ENCODE measurements at places on chromosomes 7 and 10.

DNA sequence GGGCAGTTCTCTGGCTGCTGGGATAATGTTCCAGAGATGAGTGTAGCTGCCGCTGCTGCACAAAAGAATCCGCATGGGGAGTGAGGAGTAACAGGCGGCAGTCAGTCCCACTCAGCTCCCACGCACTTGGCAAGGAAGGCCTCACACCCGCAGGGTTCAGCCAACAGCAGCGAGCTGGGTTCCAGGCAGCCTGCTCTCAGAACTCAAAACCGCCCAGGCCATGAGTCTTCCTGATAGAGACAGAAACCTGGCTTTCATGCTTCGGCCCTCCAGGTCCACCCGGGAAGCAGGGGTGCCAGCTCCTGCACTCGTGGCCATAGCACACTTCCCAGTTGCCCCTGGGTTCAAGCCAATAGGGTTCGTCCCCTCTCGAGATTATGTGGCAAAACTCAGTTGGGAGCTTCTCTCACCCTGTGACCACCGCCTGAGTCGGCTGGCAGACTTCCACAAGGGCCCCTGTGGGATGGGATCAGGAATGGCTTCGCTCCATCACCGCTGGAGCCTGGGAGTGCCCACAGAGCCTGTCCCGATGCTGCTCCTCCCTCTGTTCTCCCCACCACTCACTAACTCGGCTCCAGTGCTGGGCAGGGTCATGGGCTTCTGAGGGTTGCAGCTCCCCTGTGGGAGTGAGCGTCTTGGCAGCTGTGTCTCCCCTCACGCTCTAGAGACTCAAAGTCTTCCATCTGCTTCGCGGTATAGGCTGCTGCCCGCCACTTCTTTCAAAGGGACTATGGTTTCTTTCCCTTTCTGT is 20.6 kb downstream of the CLRN3 start:
- DNase-seq = no peak

DNA sequence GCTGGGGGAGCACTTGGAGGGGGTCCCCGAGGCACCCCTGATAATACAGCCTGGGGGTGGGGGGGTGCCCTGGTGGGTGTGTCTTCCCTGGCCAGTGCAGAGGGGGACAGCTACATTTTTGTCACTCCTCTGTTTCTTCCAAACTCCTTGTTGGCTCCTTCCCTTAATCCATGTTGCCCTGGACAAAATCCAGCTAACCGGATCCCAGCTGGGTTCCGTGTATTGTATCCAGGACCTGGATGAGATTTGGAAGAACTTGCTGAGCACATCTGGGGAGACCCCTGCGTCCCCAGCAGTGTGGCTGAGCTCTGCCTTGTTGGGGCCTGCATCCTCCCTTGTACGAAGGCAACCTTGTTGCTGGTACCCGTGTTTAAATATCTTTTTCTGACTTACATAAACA is 86.8 kb upstream of the BTBD16 start:
- DNase-seq = no peak

- no peak for DNase-seq
Observed at GRCh38 chr10:73992899-73993788, 4.8 kb upstream of the VCL start.

DNA sequence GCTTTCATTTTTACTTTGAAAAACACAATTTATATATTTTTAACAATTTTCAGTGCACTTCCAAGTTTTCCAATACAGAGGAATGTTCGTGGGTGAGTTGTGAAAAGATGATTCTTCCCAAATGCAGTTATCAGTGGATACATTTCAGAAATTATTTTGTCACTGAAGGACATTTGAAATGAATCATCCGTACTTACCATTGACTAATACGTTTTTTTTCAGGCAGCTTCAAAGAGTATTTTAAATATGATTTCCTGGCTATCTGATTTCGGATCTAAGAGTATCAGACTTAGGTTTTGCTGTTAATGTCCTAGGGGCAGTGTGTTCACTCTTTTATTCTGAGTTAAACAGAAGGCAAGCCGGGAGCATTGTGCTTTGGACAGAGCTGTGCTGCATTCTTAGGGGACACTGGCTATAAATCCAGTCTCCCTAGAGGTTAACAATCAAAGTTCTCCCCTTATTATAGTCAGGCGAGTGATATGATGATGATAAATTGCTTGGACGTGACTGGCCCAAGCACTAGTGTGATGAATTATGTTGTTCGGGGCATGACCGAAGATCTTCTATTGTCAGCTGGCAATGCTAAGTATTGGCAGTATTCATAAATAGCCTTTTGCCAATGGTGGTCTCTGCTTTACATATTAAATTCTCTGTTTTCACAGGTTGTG is 4.5 kb downstream of the PTER start:
- DNase-seq = no peak

DNA sequence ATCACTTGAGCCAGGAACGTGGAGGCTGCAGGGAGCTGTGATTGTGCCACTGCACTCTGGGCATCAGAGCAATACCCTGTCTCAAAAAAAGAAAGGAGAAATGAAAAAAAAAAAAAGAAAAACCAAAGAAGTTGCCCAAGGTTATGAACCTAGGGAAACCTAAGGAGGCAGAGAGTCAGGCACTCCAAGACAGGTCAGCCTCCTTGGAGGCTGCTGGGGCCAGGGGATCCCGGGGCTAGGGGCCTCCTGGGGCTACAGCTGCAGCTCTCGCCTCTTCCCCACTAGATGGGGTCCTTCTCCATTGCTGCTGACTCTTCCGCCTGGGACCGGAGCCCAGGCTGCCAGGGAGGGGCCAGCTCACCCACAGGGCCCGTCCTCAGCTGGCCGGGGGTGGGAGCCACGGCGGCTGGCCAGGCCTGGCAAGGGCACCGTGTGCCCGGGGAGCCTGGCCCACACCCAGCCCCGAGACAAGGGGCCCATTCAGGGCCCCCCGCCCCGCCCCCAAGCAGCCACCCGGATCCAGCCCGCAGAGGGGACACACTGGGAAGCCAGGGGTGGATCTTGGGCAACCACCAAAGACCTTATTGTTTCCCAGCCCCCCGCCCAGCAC is 1.7 kb upstream of the SPACDR start:
- DNase-seq = no peak

DNA sequence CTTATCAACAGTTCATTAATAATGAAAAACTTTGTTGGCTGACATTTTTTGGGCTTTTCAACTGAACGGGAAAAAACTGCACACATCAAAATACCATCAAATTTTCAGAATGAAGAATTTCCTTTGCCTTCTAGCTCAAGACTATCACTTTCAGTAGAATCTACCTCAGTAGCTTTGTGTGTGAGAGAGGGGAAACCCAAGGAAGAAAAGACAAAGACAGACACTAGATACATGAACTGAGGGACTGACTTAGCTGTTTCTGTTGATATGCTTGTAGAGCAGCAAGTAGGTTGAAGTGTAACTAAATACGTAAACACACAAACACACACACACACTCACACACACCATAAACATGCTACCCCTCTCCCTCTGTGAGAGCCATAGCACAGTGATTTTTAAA is 257.1 kb downstream of the CDK14 start:
- DNase-seq = no peak

DNA sequence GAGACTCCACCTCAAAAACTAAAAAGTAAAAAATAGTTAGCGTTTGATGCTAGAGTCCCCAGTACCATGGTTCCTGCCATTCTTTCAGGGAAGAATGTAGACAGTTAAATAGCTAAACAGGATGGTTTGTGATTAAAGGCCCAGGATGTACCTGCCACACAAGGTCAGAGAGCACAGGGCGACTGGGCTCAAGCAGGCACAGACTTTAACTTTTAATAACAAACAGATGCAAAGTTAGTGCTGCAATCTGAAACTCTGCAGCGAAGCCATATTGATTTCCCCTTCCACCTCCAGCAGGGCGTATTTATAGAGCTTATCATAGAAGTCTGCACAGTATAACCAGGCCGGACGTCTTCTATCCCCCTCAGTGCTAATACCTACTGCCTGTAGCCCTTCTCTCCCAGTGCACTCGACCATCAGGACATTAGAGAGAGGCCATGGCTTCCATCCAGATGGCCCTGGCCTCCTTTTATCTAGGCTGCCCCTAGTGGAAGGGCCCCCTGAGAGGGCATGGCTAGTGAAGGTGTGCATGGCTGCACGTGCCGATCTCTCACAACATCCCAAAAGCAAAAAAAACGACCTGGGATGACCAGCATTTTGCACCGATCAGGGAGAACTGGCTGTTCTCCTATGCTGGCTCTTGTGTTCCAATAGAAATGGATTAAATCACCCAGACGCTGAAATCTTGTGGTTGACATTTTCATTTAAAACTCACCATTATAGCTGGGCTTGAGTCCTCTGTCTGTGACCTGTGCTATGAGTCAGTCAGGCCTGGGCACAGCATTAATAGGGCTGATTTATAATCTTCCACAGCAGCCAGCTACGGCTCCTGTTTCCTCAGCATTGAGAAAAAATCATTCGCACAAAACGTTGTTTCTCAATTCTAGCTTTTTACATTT is 7.6 kb upstream of the BAG3 start:
- DNase-seq = no peak

- no peak for DNase-seq
Observed at GRCh38 chr10:12940791-12941190, 60.7 kb downstream of the CCDC3 start.

DNA sequence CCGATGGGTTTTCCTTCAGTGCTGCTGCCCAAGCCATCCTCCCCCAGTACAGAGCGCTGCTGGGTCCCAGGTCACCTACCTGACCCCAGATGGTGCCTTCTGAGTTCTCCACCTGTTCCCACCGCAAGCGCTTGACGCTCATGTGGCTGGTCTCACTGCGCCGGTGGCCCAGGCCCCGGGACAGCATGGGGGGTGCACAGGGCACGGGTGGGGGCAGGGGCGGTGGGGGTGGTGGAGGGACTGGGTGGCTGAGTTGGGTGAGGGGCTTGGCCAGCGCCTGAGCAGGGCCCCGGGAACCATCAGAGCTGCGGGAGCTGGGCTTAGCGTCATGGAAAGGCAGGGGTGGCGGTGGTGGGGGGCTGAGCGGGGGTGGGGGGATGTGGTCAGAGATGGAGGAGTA is 43.4 kb downstream of the GRID2IP start:
- DNase-seq = no peak

GRCh38 chr10:132393695-132394181 is 3.3 kb upstream of the PWWP2B start:
- no peak for DNase-seq

DNA sequence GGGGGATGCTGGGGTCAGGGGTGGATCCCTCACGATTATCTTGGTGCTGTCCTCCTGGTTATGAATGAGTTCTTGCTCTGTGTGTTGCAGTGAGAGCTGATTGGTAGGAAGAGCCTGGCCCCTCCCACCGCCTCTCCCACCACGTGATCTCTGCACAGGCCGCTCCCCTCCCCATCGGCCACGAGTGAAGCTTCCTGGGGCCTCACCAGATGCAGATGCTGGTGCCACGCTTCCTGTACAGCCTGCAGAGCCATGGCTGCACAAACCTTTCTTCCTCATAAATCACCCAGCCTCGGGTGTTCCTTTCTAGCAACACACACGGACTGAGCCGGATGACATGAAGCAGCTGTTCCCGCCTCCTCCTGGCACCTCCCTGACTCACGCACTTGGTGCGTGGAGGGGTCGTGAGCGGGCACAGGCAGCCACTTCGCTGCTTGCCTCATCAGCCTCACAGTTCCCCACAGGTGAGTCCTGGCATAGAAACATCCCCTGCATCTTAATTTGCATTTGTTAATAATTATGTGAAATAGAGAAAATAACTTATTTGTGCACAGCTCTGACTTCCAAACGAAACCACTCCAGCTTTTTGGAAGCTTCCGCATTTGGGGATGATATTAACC is 210.8 kb downstream of the ADARB2 start:
- no peak for DNase-seq

Data from AML-193 (cell line).